ENCODE measurements at places on chromosomes 6 and 20.

- DNase-seq = no peak
Observed at GRCh38 chr6:156912431-156912830, 135.3 kb downstream of the ARID1B start.

DNA sequence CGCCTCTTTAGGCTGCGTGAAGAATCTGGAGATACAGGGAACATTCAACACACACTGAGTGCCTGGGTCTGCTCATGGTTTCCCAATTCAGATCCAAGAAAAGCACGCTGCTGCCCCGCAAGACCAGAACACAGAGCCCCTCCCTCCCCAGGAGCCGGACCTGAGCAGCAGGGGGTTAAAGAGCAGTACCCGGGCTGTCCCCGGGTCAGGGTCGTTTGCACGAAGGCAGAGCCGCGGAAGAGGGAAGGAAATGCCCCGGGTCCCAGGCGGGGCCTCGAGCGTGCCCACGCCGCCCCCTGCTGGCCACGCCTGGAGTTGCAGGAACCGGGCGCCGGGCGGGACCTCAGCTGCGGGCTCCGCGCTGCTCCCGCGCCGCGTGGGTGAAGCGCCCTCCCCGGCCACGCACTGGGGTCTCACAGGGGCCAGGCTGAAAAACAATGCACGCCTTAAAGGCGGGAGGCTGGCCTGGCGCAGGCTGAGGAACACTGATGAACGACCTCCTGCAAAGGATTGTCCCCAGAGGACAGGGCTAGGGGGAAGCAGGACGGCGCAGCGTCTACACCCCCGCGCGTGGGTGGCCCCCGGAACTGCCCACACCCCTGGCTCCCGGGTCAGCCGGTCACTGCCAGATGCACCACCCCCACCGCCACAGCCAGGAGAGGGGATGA is 48.9 kb downstream of the ANKRD60 start:
- peak; percentile 45 for DNase-seq

GRCh38 chr6:106082735-106083398 is 3.3 kb upstream of the PRDM1 start:
- peak; percentile 37 for DNase-seq

- peak; percentile 46 for DNase-seq
Observed at GRCh38 chr20:11186301-11187008, 512.7 kb upstream of the JAG1 start.

- DNase-seq = no peak
Observed at GRCh38 chr20:24771542-24772061, 177.5 kb upstream of the CST7 start.

DNA sequence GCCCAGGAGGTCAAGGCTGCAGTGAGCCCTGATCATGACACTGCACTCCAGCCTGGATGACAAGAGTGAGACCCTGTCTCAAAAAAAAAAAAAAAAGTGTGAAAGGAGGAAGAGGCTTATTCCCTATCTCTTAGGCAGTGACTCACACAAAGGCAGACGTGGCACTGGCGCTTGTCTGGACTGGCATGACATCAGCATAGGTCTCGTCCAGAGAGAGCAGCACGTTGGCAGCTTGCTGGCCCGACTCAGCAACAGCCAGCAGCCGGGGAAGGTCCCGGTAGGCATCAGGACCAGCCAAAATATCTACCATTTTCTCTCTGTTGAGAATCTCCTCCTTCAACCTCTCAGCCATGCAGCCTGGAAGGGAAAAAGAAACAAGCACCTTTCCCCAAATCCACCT is 14.1 kb downstream of the CDK5RAP1 start:
- DNase-seq = peak; percentile 70

DNA sequence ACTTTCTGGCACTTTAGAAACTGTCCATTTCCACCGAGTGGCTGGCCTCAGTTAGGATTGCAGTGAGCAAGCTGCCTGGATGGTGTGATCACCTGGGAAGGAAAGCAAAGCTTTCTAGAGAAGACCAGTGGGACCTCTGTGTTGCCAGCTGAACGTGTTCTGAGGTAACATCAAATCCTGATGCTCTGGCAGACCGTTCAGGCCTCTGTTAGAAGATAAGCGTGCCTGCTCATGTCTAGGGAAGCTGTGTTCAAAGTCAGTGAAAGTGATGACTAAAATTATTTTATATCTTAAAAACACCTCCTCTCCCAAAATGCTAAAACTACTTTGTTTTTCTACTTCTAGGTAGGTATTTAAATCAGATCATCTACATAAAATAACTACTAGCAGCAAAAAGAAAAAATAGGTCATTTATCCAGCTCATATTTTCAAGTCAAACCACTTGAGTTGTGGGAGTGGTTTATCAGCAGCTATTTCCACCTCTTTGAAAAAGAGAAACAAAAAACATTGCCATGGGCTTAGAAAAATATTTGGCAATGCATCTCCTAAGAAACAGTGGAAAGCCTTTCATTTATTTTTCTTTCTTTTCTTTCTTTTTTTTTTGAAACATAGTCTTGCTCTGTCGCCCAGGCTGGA is 54.8 kb downstream of the CEP43 start:
- DNase-seq = no peak

All from kidney tubule cell (primary cell).